Stimulated activated CD4-positive, alpha-beta T cell treated with anti-CD3 and anti-CD28 coated beads, Interleukin-1b, Interleukin-23, amount 100 ng/mL, for 1 hour (primary cell): ENCODE measurements at places on chromosomes 7 and 10.

DNA sequence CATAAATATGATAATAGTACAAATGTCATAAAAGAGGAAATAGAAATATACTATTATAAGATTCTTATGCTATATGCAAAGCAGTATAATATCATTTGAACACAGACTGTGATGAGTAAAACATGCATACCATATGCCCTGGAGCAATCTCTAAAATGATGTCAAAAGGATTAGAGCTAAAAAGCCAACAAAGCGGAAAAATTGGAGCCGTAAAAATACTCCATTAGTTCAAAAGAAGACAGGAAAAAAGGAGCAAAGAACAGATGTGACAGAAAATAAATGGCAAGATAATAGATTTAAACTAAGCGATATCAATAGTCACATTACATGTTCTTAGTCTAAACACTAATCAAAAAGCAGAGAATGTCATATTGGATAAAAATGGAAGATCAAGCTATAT is 191.0 kb upstream of the PLPP4 start:
- DNase-seq, result no peak

DNA sequence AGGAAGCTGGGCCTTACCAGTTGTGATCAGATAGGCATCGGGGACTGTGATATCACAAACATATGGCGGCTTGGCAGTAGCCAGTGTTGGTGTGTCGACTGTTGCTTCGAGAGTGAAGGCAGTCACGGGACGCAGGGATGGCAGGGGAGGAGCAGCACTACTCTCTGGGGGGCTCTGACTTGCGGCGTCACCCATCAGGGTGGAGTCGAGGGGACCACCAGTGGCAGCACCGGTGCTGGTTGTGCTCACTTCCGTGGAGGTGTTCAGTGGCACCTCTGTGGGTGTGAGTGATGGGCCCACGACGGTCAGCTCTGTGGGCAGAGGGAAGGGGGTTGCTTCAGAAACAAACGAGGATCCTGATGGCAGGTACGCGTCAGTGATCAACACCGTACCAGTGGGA is 64.5 kb downstream of the KIAA1549 start:
- DNase-seq, result no peak

- no peak for DNase-seq
Measured at GRCh38 chr7:149430192-149430591, 30.7 kb downstream of the ZNF777 start.

- peak; percentile 31 for DNase-seq
Measured at GRCh38 chr7:24979470-24979862, 512 bp downstream of the OSBPL3 start.

- no peak for DNase-seq
Measured at GRCh38 chr7:32289651-32290414, 200.3 kb downstream of the LSM5 start.

GRCh38 chr10:4541292-4541691 is 284.7 kb upstream of the AKR1E2 start:
- no peak for DNase-seq

DNA sequence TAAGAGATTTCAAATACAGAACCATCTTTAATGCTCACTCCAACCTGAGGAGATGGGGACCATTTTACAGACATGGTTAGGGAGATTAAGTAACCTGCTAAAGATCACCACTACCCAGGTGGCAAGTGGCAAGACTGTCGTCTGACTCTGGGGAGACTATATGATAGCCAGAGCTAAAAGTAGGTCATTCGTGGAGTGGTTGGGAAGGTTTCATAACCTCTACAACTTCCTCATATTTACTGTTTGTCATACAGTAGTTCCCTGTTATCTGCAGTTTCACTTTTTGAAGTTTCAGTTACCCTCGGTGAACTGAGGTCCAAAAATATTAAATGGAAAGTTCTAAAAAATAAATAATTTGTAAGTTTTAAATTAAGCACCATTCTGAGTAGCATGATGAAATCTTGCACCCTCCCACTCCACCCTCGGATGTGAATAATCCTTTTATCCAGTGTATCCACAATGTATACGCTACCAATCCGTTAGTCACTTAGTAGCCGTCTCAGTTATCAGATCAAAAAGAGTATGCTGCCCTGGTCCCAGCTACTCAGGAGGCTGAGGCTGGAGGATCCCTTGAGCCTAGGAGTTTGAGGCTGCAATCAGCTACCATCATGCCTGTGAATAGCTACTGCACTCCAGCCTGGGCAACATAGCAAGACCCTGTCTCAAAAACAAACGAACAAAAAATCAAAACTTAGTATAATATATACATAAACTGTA is 14.9 kb upstream of the LGI1 start:
- no peak for DNase-seq

- no peak for DNase-seq
Measured at GRCh38 chr10:15780353-15781135, 60.8 kb upstream of the ITGA8 start.

DNA sequence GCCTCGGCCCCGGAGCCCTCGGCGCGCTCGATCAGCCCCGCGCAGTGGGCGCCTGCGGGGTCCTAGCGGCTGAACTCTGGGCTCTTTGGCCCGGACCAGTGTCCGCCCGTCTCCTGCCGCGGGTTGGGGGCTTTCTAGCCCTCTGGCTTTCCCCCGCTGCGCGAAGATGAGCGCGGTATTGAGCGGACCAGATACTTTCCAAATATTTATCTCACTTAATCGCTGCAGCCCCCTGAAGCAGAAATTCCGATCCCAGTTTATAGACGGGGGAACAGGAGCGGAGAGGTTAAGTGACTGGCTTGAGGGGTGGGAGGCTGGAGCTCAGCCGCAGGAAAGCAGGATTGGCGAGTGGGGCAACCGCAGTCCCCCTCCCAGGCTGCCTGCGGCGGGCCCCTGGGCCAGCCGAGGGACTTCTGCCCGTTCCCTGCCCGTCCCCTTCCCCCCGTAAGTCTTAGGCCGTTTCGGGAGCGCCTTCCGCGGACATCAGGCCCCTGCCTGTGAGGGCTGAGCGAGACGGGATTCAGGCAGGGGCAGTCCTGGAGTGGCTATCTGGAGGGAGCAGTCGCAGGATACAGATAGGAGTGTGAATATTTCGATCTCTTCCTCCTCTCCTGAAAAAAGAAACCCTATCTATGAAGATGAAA is 565 bp downstream of the STRIP2 start:
- no peak for DNase-seq

- no peak for DNase-seq
Measured at GRCh38 chr7:121803039-121803438, 69.9 kb upstream of the PTPRZ1 start.

GRCh38 chr7:121473645-121474300 is 77.7 kb upstream of the FAM3C start:
- DNase-seq, result no peak

GRCh38 chr10:24381235-24382010 is 172.5 kb downstream of the KIAA1217 start:
- no peak for DNase-seq
